IPS DF 19.7 (cell line): ENCODE measurements at places on chromosomes 12 and 14.

DNA sequence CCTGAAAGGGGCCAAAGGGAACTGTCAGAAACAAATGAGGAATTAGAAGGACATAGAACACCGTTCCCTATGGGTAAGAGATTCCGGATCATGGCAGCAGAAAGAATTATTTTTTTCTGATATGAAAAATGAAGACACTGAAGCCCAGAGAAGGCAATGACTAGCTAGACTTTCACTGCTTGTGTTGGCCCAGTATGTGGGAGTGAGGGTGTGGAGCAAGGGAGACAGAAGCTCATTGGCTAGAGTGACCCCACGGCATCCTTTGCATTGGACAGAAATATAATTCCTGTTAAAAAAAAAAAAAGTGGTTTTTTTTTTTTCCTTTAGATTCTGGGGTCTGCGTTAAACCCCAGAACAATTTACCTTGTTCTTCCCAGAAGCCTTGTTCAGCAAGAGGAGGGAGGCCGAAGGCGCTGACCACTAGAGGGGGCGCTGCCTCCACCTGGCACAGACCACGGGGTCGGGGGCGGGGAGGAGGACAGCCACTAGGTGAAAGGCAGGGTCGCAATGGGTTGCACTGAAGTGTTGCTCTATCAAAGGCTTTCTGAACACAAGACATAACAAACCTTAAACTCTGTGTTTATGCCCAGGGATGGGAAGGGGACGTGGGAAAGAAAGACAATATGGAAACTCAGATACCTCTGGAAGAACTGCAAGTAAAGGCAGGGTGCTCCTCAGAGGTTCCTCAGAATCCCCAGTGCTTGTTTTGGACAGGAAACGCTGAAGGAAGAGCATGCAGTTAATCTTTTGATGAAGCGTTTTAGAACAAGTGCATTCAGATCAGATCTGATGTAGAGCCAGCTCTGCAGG, 156.8 kb downstream of the KCNA5 start:
- no peak for DNase-seq

DNA sequence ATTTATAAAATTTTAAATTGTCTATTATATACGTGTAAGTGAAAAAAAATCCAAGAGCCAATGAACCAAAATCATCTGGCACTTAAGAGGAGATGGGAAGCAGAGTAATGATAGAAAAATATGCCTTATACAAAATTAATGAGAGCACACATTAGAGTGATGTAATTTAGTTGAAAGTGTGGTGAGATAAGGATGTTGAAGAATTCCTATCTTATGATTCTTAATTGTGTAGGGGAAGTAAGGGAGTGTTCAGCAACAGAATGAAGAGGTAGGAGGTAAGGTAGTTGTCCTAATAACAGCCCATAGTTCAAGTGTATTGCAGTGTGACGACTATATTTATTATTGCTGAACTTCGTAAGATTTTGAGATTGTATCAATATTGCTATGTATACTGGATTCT, 843.4 kb upstream of the FLRT2 start:
- no peak for DNase-seq

DNA sequence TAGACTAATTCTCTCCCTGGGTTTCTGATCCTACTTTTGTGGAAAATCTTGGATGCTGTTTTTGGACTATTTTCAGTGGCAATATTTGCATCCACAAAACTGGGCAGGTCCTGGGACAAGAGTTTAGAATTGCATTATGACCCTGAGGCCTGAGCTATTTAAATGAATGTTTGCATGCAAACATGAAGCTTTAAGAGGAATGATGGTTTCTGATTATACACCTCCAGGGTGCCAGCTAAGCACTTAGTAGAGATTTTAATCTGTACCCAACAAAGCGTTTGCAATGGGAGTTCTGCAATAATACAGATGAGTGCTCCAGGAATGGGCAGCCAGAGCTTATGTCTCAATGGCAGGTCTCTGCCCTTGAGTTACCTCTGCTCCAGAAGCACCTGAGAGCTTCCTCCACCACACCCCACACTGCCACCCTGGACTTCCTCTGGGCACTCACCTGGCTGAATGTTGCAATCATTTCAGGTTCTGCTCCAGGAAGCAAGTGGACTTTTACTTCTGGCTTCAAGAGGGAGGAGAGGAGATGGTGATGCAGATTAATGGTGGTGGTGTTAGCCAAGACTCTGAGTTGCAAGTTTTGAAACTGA, 6.0 kb upstream of the SPTLC2 start:
- DNase-seq, result no peak

DNA sequence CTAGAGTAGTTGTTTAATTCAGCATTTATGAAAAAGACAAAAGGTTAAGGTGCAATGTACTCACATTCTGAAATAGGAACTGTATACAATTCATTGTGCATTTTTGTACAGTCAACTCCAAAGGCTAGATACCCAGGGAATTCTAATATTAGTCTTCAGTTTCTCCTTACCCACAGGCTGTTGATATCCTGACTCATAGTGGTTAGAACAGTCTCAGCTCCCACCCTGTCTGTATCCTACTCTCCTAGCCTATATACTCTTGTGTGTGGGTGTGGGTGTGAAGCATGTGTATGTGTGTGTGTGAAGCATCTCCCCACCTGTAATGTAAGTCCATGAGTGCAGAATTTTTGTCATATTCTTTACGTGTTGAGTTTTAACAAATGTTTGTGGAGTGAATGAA, 229.5 kb downstream of the NAV3 start:
- DNase-seq, result no peak

DNA sequence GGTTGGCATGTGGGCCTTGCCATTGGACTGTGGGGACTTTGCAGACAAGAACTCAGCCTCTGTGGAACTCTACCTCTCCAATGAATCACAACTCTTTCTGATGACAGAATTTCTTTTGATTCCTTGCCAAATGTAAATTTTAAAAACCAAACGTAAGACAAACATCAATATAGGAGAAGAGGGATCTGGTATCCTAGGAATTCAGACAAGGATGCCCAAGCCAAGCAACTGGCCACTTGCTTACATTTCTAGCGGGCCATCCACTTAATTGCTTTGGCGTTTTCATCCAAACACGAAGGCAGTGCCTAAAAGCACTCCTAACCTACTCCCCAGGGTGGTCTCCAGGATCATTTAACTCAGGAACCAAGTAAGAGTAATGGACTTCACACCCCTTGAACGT, 23.4 kb upstream of the RAB35 start:
- no peak for DNase-seq

DNA sequence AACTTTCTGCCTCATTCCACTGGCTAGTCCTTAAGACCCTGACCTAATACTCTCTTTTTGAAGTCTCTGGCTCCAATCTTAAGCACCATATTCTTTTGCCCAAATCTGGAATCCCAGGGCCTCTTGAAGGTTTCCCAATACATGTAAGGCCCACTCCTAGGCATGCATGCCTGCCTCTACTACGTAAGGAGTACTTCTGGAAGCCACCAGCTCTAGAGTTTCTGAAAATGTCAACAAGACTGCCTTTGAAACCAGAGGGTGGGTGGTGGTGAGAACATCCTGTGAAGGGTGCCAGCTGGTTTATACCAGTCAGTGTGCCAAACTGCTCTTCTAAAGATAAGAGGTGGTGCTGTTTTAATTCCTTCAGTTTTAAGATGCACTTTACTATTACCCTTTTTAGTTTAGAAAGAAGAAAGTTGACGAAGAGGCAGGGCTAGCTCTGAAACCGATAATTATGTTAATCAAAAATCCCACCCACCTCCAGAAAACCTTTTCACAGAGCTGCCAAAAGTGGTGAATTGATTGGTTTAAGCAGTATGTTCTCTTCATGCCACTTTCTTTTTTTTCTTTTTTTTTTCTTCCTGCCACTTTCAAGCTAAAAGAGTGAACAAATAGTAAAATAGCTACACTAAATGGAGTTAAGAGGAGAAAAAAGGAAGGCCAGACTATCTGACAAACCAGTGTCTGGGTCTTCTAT, 8.7 kb upstream of the WDR89 start:
- no peak for DNase-seq

- DNase-seq, result no peak
Measured at GRCh38 chr12:96719660-96720362, 187.2 kb upstream of the NEDD1 start.

- DNase-seq, result no peak
Measured at GRCh38 chr12:112664569-112664968, 127.0 kb upstream of the RPH3A start.

GRCh38 chr14:73142216-73142615, 5.9 kb downstream of the PSEN1 start:
- DNase-seq, result no peak

GRCh38 chr12:13937735-13938134, 43.7 kb downstream of the GRIN2B start:
- no peak for DNase-seq

- no peak for DNase-seq
Measured at GRCh38 chr12:96136161-96136560, 58.0 kb upstream of the ELK3 start.

DNA sequence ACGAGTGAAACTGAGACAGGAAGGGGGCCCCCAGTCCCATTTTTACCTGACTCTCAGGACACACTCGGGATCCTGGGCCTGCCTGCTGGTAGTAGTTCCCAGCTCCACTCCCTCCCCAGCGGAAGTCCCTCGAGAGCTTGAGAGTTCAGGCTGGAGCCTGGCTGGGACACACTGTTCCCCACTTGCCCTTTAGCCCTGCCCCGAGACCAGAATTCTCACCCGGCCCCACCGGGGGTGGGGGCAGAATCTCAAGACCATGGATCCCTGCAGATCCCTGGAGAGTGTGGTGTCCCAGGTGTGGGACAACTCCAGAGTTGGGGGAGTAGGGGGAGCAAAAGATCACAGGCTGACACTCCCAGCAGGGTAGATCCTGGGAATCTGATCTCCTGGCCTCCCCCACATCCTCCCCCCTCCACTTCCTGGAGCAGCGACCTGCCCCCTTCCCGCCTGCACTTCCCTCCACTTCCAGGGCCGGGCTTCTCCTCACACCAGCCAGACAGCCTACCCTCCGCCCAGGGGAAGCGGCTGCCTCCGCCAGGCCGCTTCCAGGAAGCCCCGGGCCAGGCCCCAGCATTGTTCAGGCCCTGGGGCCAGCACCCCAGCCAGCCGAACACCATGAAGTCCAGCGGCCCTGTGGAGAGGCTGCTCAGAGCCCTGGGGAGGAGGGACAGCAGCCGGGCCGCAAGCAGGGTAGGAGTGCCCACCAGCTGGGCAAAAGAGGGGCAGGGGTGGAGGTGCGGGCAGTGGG, at the start of gene TNS2:
TNS2 (plus strand) TSS at position 495 of the 748 bp plus-strand sequence; CDS start at position 616, 121 bp downstream.
- no peak for DNase-seq

DNA sequence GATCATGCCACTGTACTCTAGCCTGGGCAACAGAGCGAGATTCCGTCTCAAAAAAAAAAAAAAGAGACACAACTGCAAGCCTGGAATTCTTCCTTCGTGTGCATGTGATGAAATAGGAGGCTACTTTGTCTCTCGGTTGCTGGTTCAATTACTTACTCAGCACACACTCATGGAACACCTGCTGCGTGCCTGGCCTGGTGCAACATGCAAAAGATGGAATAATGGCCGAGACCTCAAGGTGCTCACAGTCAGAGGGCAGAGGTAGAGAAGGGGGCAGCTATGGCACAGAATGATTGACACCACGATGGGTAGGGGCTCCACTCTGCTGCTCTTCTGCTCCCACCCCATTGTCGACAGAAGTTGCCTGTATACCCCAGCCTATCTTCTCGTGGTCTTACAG, 112.3 kb downstream of the SLC15A4 start:
- no peak for DNase-seq

GRCh38 chr12:15584366-15585041, 204.7 kb downstream of the EPS8 start:
- DNase-seq, result no peak

DNA sequence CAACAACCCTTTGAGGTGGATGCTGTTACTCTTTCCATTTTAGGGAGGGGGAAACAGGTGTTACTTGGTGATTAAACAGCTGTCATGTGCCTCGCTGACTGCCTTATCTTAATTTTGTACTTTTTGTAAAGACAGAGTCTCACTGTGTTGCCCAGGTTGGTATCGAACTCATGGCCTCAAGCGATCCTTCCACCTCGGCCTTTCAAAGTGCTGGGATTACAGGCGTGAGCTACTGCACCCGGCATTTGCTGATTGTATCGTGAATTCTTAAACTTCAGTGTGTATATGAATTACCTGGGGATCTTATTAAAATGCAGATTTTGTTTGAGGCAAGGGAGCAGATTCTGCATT, 659 bp downstream of the PSMD9 start:
- DNase-seq, result no peak

GRCh38 chr14:63383776-63384367, 65.1 kb upstream of the GPHB5 start:
- DNase-seq, result no peak

DNA sequence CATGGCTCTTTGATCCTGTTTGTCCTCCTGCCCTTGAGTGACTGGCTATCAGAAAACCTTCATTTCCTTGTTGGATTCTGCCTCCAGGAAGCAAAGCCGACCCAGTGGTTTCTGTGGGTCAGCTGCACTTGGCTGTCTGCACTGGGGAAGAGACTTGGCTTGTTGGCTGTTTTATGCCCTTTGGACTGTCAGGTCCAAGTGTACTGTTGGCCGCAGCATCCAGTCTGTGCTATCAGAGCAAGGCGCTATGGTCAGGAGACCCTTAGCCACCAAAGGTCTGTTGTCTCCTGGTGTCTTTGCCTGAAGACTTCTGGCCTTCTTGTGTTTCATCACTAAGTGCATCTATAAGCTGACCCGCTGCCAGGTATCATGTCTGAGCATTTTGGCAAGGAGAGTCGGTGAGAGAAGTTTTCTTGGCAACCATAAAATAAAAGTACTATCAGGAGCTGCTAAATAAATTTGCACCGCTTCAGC, 177.4 kb upstream of the HIF1A start:
- DNase-seq, result no peak

DNA sequence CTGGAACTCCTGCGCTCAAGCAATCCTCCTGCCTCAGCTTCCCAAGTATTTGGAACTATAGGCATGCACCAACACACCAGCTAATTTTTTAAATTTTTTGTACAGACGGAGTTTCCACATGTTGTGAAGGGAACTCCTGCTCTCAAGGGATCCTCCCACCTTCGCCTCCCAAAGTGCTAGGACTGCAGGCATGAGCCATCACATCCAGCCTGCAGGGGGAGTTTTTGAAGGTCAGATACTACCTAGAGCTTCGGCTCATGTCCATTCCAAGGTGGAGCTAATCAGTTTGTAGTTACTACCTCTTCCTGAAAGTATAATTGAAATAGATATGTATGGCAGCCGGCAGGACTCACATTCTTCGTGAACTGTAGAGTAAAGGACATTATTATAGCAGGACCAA, 3.7 kb upstream of the TAS2R19 start:
- DNase-seq, result peak; percentile 20

- no peak for DNase-seq
Measured at GRCh38 chr12:120917748-120918147, 13.6 kb upstream of the SPPL3 start.
